ENCODE measurements at places on chromosomes 6 and 20.

GRCh38 chr6:53250176-53251032, 98.3 kb downstream of the ELOVL5 start:
- DNase-seq, result no peak

DNA sequence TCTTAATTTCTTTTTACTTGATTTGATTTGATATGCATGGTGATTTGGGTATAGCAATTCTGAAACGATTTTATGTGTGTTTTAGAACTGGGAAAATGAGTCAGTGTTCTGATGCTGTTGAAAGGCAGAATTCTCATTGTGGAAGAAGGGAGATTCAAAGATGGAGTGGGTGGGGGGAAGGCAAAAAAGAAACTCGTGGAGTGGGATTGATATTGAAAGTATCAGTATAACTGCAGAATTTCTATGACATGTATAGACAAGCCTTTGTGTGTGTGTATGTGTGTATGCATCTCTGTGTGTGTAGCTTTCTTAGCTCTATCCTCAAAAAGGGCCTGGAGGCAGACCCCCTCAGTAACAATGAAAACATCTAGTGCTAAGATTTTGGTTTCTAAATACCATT, 184.3 kb upstream of the OLIG3 start:
- no peak for DNase-seq

DNA sequence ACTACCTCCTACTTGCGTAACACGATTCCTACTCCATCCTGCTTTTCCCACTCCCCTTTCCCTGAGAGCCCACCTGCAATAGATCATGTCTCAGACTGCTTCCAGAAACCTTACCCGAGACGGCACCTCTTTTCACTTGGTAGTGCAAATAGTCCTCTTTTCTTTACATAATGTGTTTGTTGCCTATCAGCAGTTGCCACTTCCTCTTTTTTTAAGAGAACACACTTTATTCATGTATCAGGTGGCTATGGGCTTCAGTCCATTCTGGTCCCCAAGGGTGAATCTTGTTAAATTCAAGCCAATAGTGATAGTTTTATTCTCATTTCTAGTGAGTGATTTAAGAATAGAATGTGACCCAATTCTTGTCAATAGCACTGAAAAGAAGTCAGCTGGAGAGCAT, 57.7 kb upstream of the FERMT1 start:
- DNase-seq, result no peak

GRCh38 chr6:112839525-112839961, 492.4 kb downstream of the RFPL4B start:
- no peak for DNase-seq

DNA sequence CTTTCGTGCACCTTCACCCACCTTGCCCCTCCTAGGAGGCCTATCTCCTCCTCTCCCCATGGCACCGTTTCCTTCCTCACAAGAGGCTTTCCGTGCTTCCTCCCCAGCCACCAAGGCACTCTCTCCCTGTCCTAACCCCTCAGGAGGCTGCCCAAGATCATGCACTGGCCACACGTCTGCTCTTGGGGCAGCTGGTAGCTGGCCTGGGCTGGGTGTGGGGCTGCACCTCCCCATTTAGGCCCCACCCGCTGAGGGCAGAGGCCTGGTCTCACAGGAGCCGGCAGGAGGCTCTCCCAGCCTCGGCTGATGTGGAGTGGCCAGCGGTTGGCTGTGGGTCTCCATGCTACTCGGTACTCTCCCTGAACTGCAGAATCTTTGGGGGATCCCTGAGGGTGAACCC, 13.6 kb downstream of the NOL4L start:
- no peak for DNase-seq

DNA sequence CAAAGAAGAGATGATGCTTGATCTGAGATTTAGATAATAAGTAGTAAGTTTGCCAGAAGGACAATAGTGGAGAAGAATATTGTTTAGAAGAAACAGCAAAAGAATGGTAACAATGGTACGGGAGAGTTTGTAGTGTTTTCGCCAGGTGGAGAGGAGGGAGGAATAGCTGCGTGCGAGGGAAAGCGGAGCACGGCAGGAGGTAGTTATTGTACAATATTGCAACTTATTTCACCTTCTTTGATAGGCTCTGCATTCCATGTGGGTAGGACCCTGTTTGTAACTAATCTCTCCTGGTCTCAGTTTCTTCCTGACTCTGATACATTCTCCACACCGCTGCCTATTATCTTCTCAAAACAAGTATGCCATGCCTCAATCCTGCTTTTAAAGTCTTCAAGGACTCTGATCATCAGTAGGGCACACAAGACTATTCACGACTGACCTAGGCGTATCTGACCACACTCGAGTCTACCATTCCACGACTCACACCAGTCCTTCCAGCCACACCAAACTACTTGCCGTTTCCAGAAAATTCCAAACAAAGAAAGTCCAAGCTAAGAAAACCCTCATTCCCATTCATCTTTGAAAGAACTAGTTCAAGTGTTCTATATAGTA, 1.1 kb downstream of the PPIL4 start:
- DNase-seq, result no peak

DNA sequence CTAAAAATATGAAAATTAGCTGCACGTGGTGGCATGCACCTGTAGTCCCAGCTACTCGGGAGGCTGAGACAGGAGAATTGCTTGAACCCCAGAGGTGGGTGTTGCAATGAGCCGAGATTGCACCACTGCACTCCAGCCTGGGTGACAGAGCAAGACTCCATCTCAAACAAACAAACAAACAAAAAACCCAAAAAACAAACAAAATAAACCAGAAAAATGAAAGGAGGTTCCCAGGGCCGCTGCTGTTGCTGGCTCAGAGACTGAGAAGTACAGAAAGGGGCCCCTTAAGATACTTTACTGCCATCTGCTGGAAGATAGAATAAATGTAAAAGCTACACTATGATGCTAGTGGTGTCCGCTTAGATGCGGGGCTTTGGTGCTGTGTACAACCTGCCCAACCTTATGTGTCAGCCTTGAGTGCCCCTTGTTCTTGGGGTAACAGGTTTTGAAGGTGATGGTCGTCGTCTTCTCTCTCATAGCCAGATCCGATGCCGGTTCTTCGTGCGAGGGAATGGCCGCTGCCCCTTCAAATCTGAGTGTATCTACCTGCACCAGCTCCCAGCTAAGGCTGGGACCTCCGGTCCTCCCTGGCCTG, 2.8 kb upstream of the FANCE start:
- DNase-seq, result no peak

- DNase-seq, result no peak
These were observed 40.6 kb upstream of the TPD52L1 start for GRCh38 chr6:125112934-125113333.

DNA sequence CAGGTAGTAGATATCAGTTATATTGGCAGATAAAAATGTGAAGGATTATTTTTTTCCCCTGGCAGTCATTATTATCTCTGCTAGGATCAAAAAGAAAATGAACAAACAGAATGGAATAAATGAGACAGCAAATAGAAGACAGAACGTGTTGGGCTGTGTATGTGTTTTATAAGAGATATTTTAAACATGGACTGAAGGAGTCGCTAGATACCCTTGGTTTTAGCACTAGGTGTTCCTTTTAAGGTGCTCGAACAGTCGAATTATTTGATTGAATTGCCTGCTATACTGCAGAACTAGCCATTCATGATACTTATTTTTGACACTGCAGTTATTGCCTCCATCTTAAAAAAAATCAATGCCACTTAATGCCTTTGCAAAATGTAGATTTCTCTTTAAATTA, 3.7 kb downstream of the GRIK2 start:
- no peak for DNase-seq

DNA sequence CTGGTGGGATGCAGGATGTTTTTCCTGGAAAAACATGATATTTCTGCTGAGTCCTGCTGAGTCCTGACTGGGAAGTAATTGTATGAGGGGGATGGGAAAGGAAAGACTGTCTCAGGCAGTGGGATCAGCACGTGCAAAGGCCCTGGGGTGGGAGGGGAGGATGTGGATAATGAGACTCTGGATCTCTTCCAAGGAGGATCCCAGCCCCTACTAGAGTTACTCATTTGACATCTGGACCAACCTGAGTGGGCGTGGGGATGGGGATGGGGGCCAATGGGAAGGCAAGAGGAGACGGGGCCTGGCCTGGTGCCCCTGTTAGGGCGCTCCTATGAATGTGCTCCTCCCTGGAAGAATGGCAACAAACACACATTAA, 73.0 kb downstream of the CD40 start:
- no peak for DNase-seq

- DNase-seq, result no peak
These were observed 69.4 kb upstream of the KCNG1 start for GRCh38 chr20:51092338-51092737.

DNA sequence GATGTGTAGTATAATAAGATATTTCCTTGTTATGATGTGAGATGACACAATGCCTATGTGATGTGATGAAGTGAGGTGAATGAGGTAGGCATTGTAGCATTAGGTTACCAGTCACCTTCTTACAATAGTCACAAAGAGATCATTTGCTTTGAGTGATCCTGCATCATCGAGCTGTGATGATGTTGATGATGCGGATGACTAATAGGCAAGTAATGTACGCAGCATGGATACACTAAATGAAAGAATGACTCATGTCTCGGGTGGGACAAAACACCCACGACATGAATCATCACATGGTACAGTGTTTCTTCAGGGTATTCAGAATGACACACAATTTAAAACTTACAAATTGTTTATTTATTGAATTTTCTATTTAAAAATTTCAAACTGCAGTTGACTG, 806.3 kb upstream of the GJE1 start:
- no peak for DNase-seq

DNA sequence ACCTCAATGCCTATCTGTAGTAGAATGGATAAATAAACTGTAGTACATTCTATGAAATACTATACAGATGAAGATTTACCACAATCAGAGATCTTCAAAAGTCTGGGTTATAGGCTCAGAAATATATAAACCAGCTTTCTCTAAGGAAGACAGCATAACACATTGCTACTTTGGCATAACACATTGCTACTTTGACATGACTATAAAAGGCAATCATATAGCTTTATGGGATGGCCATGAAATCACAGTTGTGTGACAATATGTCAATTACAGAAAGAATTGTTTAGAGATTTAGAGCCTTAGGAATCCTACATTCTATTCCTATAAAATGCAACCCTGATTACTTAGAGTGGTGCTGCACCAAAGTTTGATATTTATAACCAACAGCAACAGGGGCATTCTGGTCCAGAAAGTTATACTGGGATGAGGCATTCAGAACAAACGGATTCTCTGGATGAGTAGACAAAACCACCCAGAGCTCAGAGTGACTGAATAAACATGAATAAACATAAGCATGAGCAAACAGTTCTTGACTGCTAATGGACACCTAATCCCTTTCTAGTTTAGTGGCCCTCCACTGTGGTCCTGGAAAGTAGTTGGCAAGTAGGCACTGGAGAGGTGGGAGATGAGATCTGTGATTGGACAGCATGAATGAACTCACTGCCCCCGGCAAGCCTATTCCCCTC, 12.0 kb downstream of the TTI1 start:
- DNase-seq, result no peak

DNA sequence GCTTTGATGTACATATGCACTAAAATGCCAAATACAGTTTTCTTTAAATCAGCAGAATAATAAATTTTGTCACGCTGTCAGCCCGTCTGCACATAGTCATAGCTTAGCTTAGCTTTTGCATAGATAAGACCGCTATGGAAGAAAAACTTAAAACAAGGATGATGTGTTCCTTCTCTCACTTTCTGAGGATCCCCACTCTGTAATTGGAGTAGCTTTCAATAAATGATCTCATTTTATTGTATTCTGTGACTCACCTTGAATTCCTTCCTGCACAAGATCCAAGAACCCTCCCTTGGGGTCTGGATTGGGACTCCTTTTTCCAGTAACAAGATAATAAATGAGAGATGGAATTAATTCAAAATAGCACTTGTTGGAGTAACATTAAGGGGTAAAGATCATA, 186.2 kb downstream of the CDH26 start:
- no peak for DNase-seq

DNA sequence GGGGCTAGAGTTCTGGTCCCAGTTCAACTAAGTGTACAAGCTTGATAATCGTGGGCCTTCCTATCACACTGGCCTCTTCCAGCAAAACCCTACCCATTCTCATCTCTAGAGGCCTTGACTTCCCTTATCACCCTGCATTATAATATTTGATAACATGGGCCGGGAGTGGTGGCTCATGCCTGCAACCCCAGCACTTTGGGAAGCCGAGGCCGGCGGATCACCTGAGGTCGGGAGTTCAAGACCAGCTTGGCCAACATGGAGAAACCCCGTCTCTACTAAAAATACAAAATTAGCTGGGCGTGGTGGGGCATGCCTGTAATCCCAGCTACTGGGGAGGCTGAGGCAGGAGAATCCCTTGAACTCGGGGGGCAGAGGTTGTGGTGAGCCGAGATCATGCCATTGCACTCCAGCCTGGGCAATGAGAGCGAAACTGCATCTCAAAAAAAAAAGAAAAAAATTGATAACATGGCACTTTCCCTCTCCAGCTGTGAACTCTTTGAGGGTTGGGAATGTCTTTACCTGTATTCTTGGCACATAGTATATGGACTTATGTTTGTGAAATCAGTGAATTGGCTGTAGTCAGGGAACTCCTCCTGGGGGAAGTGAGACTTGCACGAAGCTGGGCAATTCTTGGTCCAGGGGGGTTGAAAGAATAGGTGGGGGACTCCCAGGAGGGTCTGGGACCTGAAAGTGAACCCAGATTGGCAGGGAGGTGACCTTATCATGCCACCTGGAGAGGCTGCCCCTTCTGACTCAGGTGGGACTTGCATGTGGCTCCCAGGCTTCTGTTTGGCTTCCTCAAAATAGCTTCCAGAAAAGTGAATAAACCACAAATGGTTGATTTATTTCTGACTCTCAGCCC, 915 bp upstream of the C6orf47 start:
- no peak for DNase-seq

GRCh38 chr6:32432050-32432450, 7.6 kb upstream of the HLA-DRA start:
- DNase-seq, result no peak
